ENCODE measurements at places on chromosomes 1 and 21. TPM values are rescaled to one million over a fixed set of nuclear protein-coding genes. Genes with fewer than 3 reads are reported as not detected.

DNA sequence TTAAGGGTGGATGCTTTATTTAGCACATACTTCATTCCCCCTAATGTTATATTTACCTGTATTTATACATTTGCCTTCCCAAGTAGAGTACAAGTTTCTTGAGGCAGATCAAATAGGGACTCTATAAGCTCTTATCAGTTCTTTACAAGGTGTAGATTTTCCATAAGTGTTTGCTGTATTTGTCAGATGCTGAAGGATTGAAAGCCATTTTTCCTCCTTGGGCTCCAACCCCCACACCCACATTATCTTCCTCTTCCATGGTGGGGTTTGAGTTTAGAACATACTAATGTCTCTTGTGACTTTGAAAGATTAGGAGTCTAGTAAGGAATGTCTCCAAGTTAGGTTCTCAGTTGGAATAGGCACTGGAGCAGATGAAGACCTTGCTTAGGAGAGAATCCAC is 2.4 kb upstream of the CHI3L2 start:
- DNase-seq: no peak

GRCh38 chr1:223695941-223696340 is 16.4 kb upstream of the CAPN2 start:
- no peak for DNase-seq

- DNase-seq: no peak
These were observed 27.0 kb upstream of the SGIP1 start for GRCh38 chr1:66506991-66507390.

- DNase-seq: no peak
These were observed 142.2 kb downstream of the SLC45A1 start for GRCh38 chr1:8460132-8460544.

- no peak for DNase-seq
These were observed 1.2 kb downstream of the PTPN14 start for GRCh38 chr1:214550013-214550856.

The ST6GALNAC3 gene
- 5.0 TPM for polyA plus RNA-seq

The FCER1G gene
- polyA plus RNA-seq: 16.7 TPM

The CNR2 gene
- polyA plus RNA-seq: 0.12 TPM
